HL-60 (cell line): ENCODE measurements at places on chromosomes 3 and 15.

- DNase-seq = no peak
Observed at GRCh38 chr3:195802795-195803194, 8.9 kb downstream of the MUC4 start.

GRCh38 chr3:43163895-43164493 lies 58.1 kb upstream of the POMGNT2 start:
- no peak for DNase-seq

GRCh38 chr15:85755942-85756341 lies 38.8 kb downstream of the KLHL25 start:
- no peak for DNase-seq

GRCh38 chr15:67839929-67840748 lies at the start of gene RNU6-1:
Gene RNU6-1, minus strand, starts transcription at chr15:67840045.
- DNase-seq = peak; percentile 96

DNA sequence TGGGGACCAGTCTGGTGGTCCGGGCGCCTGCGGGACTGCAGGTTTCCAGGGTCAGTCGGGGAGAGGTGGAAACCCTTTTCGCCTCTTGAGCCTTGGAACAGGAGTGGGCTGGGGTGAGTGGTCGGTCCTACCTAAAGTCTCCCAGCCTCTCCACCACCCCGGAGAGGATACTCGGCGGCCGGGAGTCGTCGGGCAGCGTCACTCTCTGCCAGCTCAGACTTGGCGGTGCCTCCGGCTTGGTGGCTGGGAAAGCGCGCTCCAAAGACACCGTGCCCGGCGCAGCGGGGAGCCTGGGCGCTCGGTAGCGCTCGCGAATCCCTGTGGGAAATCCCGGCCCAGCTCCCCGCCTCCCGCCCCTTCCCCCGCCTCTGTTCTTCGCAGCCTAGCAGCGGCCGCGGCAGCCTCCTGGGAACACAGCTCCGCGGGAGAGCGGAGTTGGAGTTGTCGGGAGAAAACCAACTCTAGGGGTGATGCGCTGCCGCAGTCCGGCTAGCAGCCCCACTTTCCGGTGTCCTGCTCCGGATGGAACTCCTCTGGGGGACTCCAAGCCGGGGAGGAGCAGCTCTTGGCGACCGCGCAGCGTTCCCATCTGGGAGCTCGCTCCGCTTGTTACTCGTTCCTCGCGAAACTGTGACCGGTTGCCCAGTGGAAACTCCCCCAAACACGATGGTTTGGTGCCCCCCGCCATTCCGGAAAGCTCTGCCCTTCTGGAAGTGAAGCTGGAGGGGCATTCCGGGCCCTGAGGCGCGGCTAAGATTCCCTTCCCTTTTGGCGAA lies 1.4 kb downstream of the EPHB1 start:
- no peak for DNase-seq

GRCh38 chr15:27495963-27496459 lies 525.0 kb downstream of the GABRG3 start:
- DNase-seq = no peak

DNA sequence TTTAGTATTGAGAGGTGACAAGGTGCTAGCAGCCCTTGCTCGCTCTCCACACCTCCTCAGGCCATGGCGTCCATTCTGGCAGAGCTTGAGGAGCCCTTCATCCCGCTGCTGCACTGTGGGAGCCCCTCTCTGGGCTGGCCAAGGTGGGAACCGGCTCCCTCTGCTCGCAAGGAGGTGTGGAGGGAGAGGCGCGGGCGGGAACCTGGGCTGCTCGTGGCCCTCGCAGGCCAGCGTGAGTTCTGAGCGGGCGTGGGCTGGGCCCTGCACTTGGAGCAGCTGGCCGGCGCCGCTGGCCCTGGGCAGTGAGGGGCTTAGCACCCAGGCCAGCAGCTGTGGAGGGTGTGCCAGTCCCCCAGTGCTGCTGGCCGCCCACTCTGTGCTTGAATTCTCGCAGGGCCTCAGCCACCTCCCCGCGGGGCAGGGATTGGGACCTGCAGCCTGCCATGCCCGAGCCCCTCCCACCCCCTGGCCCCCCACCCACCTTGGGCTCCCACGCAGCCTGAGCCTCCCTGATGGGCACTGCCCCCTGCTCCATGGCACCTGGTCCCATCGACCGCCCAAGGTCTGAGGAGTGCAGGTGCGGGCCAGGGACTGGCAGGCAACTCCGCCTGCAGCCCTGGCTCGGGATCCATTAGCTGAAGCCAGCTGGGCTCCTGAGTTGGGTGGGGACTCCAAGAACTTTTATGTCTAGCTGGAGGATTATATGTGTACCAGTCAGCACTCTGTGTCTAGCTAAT lies 785.2 kb downstream of the DIPK2A start:
- DNase-seq = no peak

DNA sequence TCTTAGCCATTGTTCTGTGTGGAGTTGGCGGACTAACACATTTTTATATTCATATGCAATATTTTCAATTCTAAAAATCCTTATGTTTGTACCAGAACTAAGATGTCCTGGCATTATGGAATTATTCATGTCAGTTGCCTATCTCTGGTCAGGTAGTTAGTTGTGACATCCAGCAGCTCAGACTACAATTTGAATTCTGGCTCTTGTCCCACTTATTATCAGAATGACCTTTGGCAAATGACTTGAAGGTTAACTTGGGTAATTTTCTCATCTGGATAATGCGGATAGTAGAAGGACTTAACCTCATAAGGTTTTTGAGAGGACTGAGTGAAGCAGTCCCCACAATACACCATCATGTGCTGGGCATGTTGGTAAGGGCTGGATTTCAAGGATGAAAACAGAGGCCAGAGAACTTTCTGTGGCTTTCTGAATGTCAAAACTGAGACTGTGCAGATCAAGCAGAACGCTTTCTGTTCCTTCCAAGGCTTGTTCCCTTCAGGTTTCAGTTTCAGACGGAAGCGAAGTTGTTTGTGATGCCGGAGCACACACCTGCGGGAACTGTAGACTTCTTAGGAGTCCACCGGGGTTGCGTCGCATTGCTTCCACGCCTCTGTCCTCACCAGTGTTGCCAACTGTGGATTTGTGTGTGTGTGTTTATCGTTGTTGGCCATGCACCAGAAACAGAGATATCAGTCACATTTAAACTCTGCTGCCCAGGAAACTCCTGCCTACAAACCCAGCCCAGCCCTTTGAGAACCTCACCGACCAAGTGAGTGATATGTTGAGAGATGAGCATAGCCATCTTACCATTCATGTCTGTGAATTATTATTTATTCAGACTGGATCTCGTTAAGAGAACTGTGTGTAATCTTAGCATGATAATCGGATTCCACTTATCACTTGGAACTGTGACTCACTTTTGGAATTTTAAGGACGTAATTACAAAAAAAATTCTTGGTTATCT lies 76.0 kb downstream of the PTPRG start:
- DNase-seq = no peak

DNA sequence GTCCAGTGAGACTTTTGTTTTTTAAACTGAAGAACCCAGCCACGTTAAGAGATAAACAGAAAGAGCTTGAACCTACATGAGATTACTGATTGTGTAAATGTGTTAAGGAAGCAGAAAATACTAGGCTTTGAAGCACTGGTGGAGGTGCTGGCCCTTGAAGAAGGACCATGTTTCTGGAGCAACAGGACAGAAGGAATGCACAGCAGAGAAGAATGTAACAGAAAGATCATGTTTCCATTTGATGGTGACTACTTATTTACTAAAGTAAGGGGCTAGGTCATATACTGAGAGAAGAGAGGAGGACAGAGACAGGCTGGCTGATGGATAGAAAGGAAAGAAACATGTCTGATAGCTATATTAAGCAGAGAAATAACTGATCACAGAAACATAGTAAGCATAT lies 88.8 kb downstream of the CLASP2 start:
- DNase-seq = no peak

- DNase-seq = no peak
Observed at GRCh38 chr3:188415196-188415595, 261.2 kb downstream of the LPP start.

GRCh38 chr15:59993041-59993750 lies 10.9 kb upstream of the FOXB1 start:
- no peak for DNase-seq

GRCh38 chr15:36392676-36393266 lies 186.7 kb upstream of the CDIN1 start:
- no peak for DNase-seq

GRCh38 chr3:183823963-183824362 lies 1.4 kb downstream of the MAP6D1 start:
- no peak for DNase-seq

- DNase-seq = no peak
Observed at GRCh38 chr3:69695443-69695842, 43.8 kb upstream of the MITF start.

GRCh38 chr15:48748535-48748934 lies 62.3 kb downstream of the CEP152 start:
- DNase-seq = no peak

DNA sequence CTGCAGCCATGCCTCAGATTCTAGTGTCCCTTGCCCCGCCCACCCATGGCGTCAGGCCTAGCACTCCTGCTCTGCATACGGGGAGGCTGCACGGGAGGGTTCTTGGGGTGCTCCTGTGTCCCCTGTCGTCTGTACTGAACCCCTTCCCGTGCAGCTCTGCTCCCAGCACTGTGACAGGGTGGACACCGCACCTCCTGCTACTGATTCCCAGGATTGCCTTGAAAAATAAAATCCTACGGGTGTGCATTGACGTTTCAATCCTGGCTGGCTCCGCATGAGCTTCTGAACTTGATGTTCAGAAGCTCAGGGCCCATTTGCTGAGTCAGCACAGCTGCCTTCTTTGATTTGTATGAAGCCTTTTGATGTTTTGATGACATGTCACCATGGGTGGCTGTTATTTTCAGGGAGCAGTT lies 176.4 kb downstream of the APBA2 start:
- DNase-seq = no peak

GRCh38 chr3:153026026-153026425 lies 136.0 kb upstream of the RAP2B start:
- no peak for DNase-seq

- DNase-seq = no peak
Observed at GRCh38 chr3:134291319-134292254, 40.9 kb upstream of the RYK start.
